ENCODE measurements at places on chromosomes 4 and X.

- H3K27me3 ChIP-seq = no peaks in the 10 kb centered on the region
- H3K4me1 ChIP-seq = peaks cover 55% of the 10 kb centered on the region
- peaks cover 2% of the 10 kb centered on the region for H3K36me3 ChIP-seq
- DNase-seq = peak; percentile 79
- H3K4me3 ChIP-seq = peak overlapping the region; percentile 32
- peak overlapping the region; percentile 82 for H3K27ac ChIP-seq
Measured at GRCh38 chr4:25131926-25132325, 28.3 kb downstream of the SEPSECS start.

GRCh38 chr4:93828995-93829819, 654 bp downstream of the ATOH1 start:
- peaks cover 100% of the 10 kb centered on the region for H3K27me3 ChIP-seq
- no peak overlapping the region for H3K27ac ChIP-seq
- DNase-seq = peak; percentile 76
- H3K4me1 ChIP-seq = peaks cover 30% of the 10 kb centered on the region

DNA sequence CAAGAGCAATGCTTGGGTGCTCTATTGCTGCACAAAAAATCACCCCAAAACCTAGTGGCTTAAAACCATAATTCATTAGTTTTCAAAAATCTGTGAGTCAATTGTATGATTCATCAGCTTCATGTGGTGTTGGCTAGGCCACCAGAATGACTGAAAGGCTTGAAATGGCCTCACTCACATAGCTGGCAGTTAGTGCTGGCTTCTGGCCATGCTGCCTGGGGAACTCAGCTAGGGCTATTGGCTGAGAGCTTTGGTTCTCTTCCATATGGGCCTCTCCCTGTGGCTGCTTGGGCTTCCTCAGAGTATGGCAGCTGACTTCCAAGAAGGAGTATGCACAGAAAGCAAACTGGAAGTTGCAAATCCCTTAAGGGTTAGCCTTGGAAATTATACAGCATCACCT, 3.1 kb upstream of the MTMR1 start:
- no peak for DNase-seq
- H3K4me3 ChIP-seq = no peak overlapping the region

GRCh38 chrX:77527233-77528001, 80.2 kb downstream of the FGF16 start:
- H3K27me3 ChIP-seq = no peaks in the 10 kb centered on the region
- no peak overlapping the region for H3K27ac ChIP-seq
- H3K4me1 ChIP-seq = peaks cover 14% of the 10 kb centered on the region
- DNase-seq = peak; percentile 4

GRCh38 chrX:66030505-66031317, 9.2 kb downstream of the VSIG4 start:
- H3K27ac ChIP-seq = no peak overlapping the region
- H3K36me3 ChIP-seq = no peaks in the 10 kb centered on the region
- no peaks in the 10 kb centered on the region for H3K4me1 ChIP-seq

DNA sequence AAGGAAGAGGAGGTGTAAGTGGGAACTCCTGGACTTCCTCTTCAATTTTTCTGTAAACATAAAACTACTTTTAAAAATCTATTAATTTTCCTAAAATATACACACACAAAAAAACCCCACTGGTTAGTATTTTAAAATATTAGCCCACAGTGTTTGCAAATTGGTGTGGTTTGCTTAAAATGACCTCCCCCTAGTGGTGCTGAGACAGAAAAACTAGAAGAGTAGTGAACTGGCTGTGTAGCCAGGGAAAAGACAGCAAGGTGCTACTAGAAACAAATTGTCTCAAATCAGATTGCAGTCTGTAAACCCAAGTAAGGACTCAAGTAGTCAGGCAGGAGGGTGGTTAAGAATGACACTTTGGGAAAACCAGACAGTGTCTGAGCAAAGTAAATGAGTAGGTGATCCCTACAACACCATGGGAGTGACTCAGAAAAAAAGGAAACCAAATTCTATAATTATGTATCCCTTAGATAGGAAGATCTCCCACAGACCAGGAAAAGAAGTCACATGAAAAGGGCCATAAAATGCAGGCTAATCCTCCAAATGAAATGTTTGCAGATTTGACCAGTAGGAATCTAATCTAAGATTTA, 26.0 kb downstream of the AMTN start:
- H3K4me3 ChIP-seq = no peak overlapping the region
- H3K36me3 ChIP-seq = no peaks in the 10 kb centered on the region
- no peaks in the 10 kb centered on the region for H3K27me3 ChIP-seq
- no peak overlapping the region for H3K27ac ChIP-seq
- no peaks in the 10 kb centered on the region for H3K4me1 ChIP-seq

GRCh38 chrX:19272452-19272851, 71.3 kb upstream of the PDHA1 start:
- no peaks in the 10 kb centered on the region for H3K36me3 ChIP-seq
- no peaks in the 10 kb centered on the region for H3K4me1 ChIP-seq
- no peak overlapping the region for H3K27ac ChIP-seq
- H3K4me3 ChIP-seq = no peak overlapping the region
- DNase-seq = no peak

GRCh38 chr4:40458109-40458508, 123.0 kb downstream of the CHRNA9 start:
- no peaks in the 10 kb centered on the region for H3K27me3 ChIP-seq
- H3K36me3 ChIP-seq = no peaks in the 10 kb centered on the region
- H3K27ac ChIP-seq = no peak overlapping the region
- no peak overlapping the region for H3K4me3 ChIP-seq

DNA sequence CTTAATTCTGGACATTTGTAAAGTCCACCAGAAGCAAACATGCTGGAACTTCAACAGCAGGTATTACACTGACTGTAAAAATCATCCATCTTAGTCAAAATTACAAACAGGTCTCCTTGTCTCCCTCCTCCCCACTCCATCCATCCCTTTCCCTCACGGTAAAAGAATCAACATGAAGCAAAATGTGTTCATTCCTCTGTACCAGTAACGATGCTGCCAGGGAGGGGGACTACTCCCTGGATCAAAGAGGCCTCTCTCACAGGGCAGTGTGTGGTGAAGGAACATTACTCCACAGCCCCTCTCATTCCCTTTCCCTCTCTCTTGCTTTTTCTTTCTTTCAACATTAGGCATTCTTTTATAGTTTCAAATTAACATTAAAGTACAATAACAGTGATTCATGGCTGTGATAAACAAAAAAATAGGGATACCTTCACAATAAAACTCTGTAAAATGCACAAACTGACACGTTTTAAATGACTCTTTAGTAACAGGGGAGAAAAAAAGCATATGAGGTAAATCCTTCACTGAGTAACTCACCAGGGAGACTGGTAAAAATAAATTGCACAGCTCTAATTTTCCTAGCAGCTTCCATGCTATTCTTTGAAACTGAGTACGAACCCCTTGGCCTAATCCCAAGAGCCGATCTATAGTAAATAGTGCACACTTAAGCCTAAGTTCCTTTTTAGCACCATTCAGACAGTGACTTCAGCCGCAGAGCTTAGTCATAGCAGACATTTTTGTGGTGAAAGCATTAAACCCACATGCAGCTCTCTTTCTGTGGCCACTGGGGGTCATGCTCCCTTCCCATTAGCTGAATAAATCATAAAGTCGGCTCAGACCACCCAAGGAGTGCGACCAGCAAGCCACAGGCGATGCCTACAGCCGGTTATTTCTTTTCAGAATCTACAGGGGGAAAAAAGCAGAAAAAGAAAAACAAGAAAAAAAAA, 215.6 kb upstream of the GYPA start:
- H3K27me3 ChIP-seq = no peaks in the 10 kb centered on the region
- H3K27ac ChIP-seq = peak overlapping the region; percentile 78
- H3K4me1 ChIP-seq = peaks cover 59% of the 10 kb centered on the region

DNA sequence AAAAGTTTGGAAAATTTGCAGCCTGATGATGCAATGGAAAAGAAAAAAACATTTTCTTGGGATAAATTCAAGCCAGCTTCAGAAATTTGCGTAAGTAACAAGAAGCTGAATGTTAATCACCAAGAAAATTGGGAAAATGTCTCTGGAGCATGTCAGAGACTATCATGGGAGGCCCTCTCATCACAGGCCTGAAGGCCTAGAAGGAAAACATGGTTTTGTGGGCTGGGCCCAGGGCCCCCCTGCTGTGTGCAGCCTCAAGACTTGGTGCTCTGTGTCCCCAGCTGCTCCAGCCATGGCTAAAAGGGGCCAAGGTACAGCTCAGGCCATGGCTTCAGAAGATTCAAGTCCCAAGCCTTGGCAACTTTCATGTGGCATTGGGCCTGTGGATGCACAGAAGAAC, 1049.8 kb upstream of the GRIA3 start:
- H3K27me3 ChIP-seq = no peaks in the 10 kb centered on the region
- no peak overlapping the region for H3K4me3 ChIP-seq
- no peak for DNase-seq
- H3K36me3 ChIP-seq = no peaks in the 10 kb centered on the region
- H3K4me1 ChIP-seq = no peaks in the 10 kb centered on the region

DNA sequence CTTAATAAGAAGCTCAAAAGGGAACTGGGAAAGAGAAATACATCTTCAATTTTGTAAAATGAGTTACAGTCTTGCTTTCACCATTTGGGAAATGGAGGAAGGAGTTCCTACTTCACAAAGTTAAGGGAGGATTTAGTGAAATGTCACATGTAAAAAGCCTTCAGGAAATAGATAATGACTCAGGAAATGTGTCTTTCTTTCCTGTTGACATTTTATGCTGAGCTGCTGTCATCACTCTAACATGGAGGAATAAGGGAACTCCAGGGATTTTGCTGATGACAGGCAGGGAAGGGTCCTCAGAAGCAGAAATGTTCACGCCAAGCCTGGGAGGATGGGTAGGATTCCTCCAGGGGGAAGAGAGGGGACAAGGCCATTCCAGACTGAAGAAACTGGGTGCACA, 251.1 kb downstream of the USP46 start:
- no peak overlapping the region for H3K27ac ChIP-seq
- no peak overlapping the region for H3K4me3 ChIP-seq
- no peaks in the 10 kb centered on the region for H3K27me3 ChIP-seq
- DNase-seq = no peak
- H3K4me1 ChIP-seq = no peaks in the 10 kb centered on the region
- H3K36me3 ChIP-seq = no peaks in the 10 kb centered on the region

- H3K36me3 ChIP-seq = no peaks in the 10 kb centered on the region
- H3K27me3 ChIP-seq = no peaks in the 10 kb centered on the region
- no peaks in the 10 kb centered on the region for H3K4me1 ChIP-seq
- no peak overlapping the region for H3K27ac ChIP-seq
Measured at GRCh38 chr4:121421594-121421993, 40.8 kb upstream of the QRFPR start.

DNA sequence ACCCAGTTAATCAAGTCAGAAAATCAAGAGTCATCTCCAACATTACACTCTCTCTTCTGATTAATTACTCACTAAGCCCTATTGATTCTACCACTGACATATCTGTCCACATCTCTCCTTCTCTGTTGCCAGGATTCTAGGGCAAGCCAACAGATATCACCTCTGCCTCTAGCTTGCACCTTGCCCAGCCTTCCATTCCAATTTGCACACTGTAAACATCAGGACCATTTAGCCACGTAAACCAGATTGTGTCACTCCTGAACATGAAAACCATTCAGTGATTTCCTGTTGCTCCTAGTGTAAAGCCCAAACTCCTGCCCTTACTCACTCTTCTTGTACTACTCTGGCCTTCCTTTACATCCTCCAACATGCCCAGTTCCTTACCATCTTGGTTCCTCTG, 68.0 kb upstream of the PLS3 start:
- H3K4me1 ChIP-seq = peaks cover 45% of the 10 kb centered on the region
- no peaks in the 10 kb centered on the region for H3K36me3 ChIP-seq
- no peak overlapping the region for H3K27ac ChIP-seq
- no peaks in the 10 kb centered on the region for H3K27me3 ChIP-seq

GRCh38 chr4:88179261-88179660, 20.8 kb upstream of the ABCG2 start:
- no peak overlapping the region for H3K4me3 ChIP-seq
- H3K36me3 ChIP-seq = no peaks in the 10 kb centered on the region
- DNase-seq = no peak
- H3K4me1 ChIP-seq = no peaks in the 10 kb centered on the region

DNA sequence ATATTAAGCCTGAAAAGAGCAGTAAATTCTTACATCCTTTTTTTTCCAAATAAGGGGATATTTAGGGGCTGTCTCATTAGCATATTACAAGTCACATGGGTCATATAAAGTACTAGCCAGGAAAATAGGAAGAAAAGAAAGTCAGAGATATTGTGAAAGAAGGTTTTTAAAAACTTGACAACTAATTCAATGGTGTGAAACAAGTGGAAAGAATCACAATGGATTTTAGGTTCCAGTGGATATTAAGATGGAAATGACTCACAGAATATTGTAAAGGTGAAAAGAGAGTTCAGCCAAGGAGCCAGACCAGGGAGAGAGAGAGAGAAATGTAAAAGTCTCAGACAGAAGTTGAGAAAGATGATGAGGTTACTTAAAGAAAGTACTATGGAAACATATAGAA, 297.2 kb downstream of the IQCM start:
- no peaks in the 10 kb centered on the region for H3K36me3 ChIP-seq
- H3K4me1 ChIP-seq = no peaks in the 10 kb centered on the region
- no peak overlapping the region for H3K27ac ChIP-seq
- no peak for DNase-seq
- no peak overlapping the region for H3K4me3 ChIP-seq

- DNase-seq = no peak
- H3K36me3 ChIP-seq = no peaks in the 10 kb centered on the region
- no peak overlapping the region for H3K4me3 ChIP-seq
- no peak overlapping the region for H3K27ac ChIP-seq
Measured at GRCh38 chr4:89294573-89295269, 12.9 kb downstream of the GPRIN3 start.

GRCh38 chrX:68115371-68115770, 317.9 kb downstream of the OPHN1 start:
- no peaks in the 10 kb centered on the region for H3K27me3 ChIP-seq
- no peak overlapping the region for H3K27ac ChIP-seq
- DNase-seq = no peak
- H3K4me3 ChIP-seq = no peak overlapping the region

- H3K4me3 ChIP-seq = no peak overlapping the region
- no peak for DNase-seq
- no peaks in the 10 kb centered on the region for H3K27me3 ChIP-seq
- no peaks in the 10 kb centered on the region for H3K36me3 ChIP-seq
- no peak overlapping the region for H3K27ac ChIP-seq
Measured at GRCh38 chr4:68780232-68780631, 35.6 kb upstream of the UGT2B10 start.

DNA sequence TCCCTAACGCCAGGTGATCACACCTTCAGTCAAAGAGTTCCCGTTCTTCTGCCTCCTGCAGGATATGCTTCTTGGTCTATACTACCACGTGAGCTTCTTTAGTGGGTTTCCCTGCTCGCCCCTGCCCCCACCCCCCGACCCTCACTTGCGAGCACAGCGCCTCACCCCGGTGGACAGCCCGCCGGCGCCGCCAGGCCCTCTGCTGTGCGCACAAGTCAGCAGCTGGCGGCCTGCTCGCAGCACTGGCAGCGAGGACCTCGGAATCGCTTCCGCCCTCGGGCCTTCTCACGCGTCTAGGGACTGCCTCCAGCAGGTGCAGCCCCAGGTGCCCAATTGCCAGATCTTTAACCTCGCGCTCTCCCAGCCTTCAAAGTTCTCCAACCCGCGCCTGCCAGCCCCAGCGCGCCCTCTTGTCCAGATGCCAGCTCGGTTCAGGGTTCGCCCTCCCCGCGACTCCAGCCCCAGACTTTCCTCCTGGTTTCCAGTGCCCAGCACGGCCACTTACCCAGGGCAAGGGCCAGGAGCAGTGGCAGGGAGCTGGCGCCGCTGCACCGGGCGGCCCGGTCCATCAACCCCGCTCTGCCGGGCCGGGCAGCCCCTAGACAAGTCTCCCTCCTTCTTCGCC, 454 bp downstream of the BTC start:
- peaks cover 8% of the 10 kb centered on the region for H3K27me3 ChIP-seq
- no peak overlapping the region for H3K27ac ChIP-seq
- H3K4me3 ChIP-seq = peak overlapping the region; percentile 48
- DNase-seq = peak; percentile 63
- H3K36me3 ChIP-seq = no peaks in the 10 kb centered on the region

- H3K27me3 ChIP-seq = no peaks in the 10 kb centered on the region
- no peaks in the 10 kb centered on the region for H3K36me3 ChIP-seq
- no peak for DNase-seq
- no peak overlapping the region for H3K4me3 ChIP-seq
- no peak overlapping the region for H3K27ac ChIP-seq
Measured at GRCh38 chrX:19137067-19137466, 14.8 kb upstream of the ADGRG2 start.

All from neural progenitor cell (in vitro differentiated cells).